ENCODE measurements at places on chromosomes 7 and 10. TPM values are rescaled to one million over a fixed set of nuclear protein-coding genes. Genes with fewer than 3 reads are reported as not detected.

DNA sequence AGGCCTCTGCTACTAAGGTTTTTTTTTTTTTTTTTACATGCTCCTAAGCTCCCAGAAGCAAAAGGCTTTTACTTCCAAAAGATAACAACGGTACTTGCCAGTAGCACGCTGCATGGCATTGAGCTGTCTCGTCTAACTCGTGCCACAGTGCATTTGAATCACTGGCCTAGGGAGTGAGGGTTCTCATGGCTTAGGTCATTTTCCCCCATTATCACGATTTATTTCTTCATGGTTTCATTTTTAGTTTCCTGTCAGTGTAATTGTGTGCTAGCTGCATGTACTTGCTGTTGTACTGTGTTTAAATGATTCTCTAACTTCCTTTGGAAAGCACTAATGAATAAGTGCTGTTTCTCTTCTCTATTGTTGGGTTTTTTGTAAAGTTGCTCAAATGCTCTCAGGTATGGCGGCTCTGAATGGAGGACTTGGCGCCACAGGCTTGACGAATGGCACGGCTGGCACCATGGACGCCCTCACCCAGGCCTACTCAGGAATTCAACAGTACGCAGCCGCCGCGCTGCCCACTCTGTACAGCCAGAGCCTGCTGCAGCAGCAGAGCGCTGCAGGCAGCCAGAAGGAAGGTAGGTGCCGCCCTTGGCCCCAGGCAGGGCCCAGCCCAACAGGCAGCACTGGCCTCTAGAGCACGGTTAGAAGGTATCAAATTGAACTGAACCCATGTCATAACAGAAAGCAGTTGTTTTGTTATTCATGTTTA is 290.5 kb downstream of the USP6NL start:
- H3K4me3 ChIP-seq, result no peak overlapping the region
- no peak overlapping the region for H3K27ac ChIP-seq
- no peaks in the 10 kb centered on the region for H3K36me3 ChIP-seq
- H3K4me1 ChIP-seq, result no peaks in the 10 kb centered on the region
- no peaks in the 10 kb centered on the region for H3K27me3 ChIP-seq

GNAT3 gene
- total RNA-seq, result not detected

DNA sequence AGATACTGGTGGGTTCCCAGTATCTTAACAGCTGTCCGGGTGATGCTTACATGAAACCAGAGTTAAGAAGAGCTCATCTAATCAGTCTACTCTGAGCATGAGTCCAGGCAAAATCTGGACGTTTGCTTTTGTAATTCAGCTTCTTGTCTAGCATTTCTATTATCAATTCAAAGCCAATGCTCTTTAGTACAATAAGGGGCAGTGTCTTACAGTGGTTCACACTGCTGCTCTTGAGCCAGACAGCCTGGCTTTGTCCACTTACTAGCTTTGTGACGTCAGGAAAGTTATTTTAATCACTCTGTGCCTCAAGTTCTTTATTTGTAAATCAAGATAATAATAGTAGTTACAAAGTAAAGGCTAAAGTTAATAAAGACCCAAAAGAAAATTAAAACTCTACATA is 227.3 kb upstream of the TCF7L2 start:
- H3K4me3 ChIP-seq, result no peak overlapping the region
- H3K27me3 ChIP-seq, result no peaks in the 10 kb centered on the region
- DNase-seq, result no peak
- no peak overlapping the region for H3K27ac ChIP-seq
- no peaks in the 10 kb centered on the region for H3K36me3 ChIP-seq
- no peaks in the 10 kb centered on the region for H3K4me1 ChIP-seq

MKRN1 gene
- 87.9 TPM for total RNA-seq

NOM1 gene
- 26.0 TPM for total RNA-seq

DNA sequence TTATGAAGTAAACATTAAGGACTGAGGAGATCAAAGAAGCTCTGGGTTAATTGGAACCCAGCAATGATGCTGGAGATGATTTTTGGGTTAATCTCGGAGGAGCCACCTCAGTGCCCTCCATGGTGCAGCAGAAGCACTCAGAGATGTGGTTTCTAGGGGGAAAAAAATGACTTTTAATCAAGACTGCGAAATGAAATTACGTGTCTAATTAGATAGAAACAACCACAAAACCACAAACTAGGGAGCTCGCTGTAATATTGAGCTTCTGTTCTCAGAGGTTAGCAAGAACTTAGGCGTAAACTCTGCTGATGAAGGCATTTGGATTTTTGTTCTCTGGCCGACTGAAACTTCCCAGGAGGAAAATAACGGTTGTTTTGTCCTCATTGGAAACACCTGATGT is 319.0 kb downstream of the GRID1 start:
- H3K27ac ChIP-seq, result no peak overlapping the region
- no peaks in the 10 kb centered on the region for H3K36me3 ChIP-seq
- DNase-seq, result no peak
- H3K4me3 ChIP-seq, result no peak overlapping the region
- H3K4me1 ChIP-seq, result no peaks in the 10 kb centered on the region

AASS gene
- total RNA-seq, result 33.1 TPM

- H3K36me3 ChIP-seq, result no peaks in the 10 kb centered on the region
- H3K4me3 ChIP-seq, result no peak overlapping the region
- no peak overlapping the region for H3K27ac ChIP-seq
- H3K27me3 ChIP-seq, result no peaks in the 10 kb centered on the region
- peaks cover 14% of the 10 kb centered on the region for H3K4me1 ChIP-seq
These were observed 96.9 kb downstream of the RTKN2 start for GRCh38 chr10:62171791-62172190.

OR2A12 gene
- not detected for total RNA-seq

- no peak overlapping the region for H3K4me3 ChIP-seq
- H3K36me3 ChIP-seq, result no peaks in the 10 kb centered on the region
- H3K27me3 ChIP-seq, result peaks cover 4% of the 10 kb centered on the region
- peak; percentile 67 for DNase-seq
These were observed 29.0 kb downstream of the PDGFA start for GRCh38 chr7:490461-491291.

DNA sequence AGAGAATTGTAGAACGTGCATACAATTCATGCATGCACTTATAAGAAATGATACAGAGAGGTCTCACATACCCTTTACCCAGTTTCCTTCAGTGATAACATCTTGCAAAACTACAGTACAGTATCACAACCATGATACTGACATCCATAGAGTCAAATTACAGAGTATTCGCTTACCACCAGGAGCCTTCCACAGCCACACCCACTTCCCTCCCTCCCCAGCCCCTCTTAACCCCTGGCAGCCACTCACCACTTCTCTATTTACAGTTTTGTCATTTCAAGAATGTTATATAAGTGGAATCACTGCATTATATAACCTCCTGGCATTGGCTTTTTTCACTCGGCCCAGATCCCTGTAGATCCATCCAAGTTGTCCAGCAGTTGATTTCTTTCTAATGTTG is 143.8 kb downstream of the ZNF248 start:
- H3K36me3 ChIP-seq, result no peaks in the 10 kb centered on the region
- DNase-seq, result no peak
- H3K4me1 ChIP-seq, result no peaks in the 10 kb centered on the region
- H3K4me3 ChIP-seq, result no peak overlapping the region
- H3K27me3 ChIP-seq, result no peaks in the 10 kb centered on the region
- no peak overlapping the region for H3K27ac ChIP-seq

All from left lung (tissue), 14 donors.